Ecto neural progenitor cell (in vitro differentiated cells): ENCODE measurements at places on chromosomes 2 and 18.

GRCh38 chr18:66894851-66895250, 291.0 kb upstream of the CDH19 start:
- DNase-seq: no peak

DNA sequence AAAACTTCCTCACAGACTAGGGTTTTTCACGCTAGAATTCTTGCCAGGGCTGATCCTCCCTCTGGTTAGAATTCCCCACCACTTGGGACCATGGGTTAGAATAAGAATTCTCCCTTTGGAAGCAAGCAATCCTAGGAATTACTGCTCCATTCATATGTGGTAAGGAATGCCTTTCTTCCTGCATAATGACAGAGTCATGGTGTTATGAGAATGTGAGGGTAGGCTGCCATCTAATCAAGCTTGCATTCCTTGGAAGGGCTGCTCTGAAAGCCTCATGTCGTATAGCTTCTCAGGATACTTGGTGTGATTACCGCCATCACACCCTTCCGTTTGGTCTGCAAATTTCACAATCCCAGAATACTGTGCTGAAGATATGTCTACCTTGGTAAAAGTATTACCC, 1282.4 kb upstream of the PIK3C3 start:
- no peak for DNase-seq

DNA sequence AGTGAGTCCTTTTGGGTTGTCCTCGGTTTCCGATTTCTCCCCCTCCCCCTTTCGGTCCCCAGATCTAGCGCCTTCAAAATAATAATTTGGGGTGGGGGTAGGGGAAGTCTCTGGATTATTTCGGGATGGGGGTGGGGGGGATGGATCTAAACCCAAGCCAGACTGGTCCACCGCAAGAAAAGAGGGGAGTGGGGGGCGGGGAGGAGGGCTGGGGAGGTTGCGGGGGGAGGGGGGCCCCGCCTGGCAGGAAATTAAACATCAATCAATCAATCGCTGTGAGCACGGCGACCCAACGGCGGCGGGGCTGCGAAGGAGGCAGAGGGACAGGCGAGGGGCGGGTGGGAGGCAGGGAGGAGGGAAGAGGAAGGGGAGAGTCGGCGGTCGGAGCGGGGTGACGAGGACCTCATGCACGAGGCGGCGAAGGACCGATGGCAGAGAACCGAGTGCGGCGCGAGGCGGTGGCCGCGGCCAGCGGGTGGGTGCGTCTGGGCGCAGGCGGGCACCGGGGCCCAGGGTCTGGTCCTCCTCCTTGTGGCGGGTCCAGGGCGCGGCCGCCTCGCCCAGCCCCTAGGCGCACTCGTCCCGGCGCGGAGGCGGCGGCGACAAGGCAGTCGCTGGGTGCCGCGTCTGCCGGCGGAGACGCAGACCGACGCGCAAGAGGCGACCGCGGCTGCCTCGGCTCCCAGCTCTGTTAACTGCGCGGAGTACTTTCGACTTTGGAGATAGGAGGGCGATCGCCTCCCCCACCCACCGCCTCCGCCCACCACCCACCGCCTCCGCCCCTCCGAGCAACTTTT, 468 bp upstream of the SATB2 start:
- DNase-seq: peak; percentile 70

- DNase-seq: peak; percentile 81
These were observed 6.5 kb upstream of the WNT6 start for GRCh38 chr2:218852911-218853667.

DNA sequence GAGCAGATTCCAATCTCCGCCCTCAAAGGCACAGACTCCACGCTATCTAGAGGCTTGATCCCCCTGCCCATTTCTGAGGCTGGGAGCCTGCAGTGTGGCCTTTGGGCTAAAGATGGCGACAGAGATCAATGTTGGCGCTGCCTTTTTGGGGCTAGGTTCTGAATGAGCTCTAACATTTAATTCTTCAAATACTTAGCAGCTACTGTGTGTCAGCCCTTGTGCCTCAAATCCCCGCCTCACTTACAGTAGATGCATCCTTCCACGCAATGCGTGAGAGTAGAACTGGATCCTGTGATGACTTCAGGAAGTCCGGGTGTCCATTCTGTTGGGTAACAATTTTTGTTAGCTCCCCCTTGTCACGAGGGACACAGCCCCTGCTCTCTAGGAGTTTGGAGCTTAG, 12.4 kb downstream of the IL1F10 start:
- peak; percentile 71 for DNase-seq

- no peak for DNase-seq
These were observed 43.4 kb downstream of the THUMPD2 start for GRCh38 chr2:39735648-39736047.

- DNase-seq: no peak
These were observed 1113.0 kb downstream of the CBLN2 start for GRCh38 chr18:71431171-71431570.

GRCh38 chr2:124027182-124027581, 2.1 kb downstream of the CNTNAP5 start:
- DNase-seq: peak; percentile 55

DNA sequence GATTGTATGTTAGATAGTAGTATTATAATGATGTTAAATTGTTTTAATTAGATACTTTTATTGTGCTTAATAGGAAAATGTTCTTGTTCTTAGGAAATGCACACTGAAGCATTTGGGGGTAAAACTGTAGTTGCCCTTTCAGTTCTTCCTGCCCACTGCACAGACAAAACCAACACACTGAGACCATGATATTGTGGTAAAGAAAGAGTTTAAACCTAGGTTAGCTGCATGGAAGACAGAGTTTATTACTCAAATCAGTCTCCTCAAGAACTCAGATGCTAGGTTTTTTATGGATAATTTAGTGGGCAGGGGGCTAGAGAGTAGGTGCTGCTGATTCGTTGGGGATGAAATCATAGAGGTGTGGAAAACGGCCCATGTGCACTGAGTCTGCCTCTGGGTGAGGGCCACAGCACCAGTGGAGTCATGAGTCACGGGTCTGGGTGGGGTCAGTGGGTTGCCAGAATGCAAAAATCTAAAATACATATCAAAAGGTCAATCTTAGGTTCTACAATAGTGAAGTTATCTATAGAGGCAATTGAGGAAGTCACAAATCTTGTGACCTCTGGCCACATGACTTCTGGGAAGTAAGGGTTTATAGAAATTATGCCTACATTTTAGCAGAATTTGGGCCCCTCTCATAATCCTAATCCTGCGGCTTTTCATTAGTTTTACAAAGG, 283.4 kb upstream of the FBXO11 start:
- no peak for DNase-seq

DNA sequence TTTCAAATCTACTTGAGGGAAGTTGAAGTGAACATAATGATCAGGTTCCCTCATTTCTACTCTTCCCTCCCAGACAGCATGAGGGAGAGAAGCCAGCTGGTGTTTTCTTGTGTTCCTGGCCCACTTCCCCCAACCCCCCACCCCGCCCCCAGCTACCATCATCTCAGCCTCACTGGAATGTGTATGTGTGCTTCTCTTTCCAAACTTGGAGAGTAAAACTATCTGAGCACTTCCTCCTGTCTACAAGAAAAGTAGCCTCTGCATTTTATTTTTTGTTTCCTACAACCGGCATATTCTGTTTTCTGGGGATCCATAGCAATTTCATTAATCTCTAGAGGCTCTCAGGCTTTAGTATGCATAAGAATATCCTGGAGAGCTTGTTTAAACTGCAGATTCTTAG, 53.6 kb upstream of the GRHL1 start:
- no peak for DNase-seq

DNA sequence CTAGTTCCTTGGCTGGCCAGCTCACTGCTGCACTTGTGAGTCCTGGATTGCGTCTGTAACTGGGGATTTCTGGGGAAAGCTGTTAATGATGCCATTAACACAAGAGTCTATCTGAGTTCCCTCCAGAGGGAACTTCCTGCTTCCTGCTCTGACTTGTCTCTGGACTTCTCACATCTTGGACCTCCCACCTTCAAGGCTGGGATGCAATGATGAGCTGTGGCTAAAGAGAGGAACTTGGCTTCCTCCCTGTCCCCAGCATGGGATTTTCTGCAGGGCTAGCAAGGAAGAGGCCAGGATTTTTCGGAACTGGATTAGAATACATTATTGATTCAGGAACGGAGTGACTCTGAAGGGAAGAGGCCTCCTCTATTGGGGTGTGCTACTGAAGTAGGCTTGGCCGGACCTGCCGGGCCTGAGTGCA, 155.5 kb downstream of the CLIP4 start:
- no peak for DNase-seq

DNA sequence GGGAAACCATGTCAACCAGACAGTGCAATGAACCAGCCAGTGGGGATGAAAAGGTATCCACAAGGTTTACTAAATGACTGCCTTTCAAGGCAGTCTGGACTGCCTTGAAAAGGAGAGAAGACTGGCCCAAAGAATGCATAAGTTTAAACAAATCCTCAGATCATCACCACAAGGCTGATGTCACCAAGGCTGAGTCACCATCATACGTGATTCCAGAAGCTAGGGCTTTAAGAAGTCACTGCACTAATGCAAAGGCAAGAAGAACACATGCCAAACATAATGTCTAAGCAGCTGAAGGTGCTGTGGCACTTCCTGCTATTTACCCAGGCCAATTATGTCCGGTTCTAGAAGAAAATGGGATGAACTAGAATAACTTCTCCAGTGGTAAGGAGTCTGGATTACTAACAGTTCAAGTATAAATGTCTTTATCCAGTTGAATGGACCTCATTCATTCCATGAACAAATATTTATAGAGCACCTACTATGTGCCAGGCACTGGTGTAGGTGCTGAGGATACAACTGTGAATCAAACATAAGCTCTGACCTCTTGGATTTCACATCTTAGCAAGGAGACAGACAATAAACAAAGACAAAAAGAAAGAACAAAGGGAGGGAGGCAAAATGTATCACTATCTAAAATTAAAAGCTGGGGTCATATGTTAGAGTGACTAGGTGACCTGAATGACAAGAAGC, 37.6 kb upstream of the ONECUT2 start:
- no peak for DNase-seq

GRCh38 chr18:50284255-50284885, 3.0 kb upstream of the MBD1 start:
- DNase-seq: no peak

- no peak for DNase-seq
These were observed 18.0 kb upstream of the DAPL1 start for GRCh38 chr2:158777077-158777476.

- DNase-seq: no peak
These were observed 540.1 kb downstream of the NRXN1 start for GRCh38 chr2:50491541-50492476.

DNA sequence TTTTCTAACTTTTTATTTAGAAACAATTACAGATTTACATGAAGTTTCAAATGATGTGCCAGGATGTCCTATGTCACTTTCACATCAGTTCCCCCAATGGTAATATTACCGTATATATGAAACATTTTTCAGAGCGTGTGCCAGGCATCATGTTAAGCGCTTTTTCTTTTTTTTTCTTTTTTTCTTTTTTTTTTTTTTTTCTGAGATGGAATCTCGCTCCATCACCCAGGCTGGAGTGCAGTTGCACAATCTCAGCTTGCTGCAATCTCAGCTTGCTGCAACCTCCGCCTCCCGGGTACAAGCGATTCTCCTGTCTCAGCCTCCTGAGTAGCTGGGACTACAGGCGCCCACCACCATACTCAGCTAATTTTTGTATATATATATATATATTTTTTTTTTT, 5.6 kb upstream of the PPP4R1 start:
- no peak for DNase-seq

GRCh38 chr2:195486987-195487644, 169.9 kb upstream of the SLC39A10 start:
- DNase-seq: no peak

GRCh38 chr2:220241423-220241822, 614.0 kb downstream of the SLC4A3 start:
- no peak for DNase-seq

DNA sequence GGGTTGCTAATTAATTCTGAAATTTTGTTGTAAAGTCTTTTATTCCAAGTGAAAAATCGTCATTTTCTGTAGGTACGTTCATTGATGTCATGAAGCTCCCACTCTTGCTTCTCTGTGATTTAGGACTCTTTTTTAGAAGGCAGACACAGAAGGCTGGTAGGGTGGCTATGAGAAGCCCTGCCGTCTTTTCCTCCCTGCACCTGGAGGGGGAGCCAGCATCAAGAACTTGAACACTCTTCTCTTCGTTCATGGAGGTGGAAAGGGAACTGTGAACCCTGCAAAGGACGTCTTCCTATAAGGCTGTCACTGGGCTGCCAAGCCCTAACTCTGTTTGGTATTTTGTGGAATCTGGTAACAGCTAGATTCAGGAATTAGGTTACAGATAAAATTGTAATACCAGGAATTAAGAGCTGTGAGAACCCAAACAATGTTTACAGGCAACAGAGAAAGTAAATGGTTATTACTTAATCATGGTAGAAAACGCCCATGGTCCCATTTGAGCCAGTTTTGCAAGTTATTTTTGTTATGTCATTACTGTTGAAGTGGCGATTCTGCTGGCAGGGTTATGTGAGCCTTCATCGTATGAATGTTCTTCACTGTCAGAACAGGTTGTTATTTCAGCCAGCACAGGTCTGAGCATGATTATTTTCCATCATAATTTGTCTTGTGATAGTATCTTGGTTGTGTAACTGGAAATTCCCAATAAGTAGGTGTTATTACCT, 112.2 kb downstream of the OSBPL6 start:
- DNase-seq: peak; percentile 58

GRCh38 chr18:26422472-26423162, 125.7 kb downstream of the KCTD1 start:
- no peak for DNase-seq

DNA sequence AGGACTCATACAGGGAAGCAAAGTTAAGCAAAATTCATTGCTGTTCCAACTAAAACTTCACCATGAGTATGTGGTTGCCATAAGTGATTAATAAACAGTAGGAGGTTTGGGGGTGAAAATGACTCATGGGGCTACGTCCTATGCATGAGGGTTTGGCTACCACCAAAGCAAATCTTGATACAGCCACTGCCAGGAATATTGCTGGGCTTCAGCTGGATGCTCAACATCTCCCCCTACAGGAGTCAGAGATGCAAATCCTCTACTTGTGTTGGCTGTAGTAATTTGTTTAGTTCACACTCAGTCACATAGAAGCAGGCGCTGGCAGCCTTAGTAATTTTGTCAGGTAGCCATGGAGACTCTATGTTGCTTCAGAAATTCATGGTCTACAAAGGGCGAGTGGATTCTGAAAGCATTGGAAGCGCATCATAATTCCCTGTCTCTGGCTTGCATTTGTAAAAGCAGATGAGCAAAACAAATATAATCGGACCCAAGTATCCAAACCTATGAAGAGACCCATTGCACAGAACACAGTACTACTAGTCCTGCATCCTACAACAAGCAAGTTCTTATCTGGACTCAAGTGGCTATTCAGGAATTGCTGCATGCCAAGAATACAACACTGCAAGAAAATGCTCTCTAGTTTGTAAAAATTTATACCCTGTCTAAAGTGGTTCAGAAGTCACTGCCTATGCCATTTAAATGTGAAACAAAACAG, 76.0 kb downstream of the CD28 start:
- DNase-seq: peak; percentile 57
